Head of caudate nucleus (tissue), 42 donors: ENCODE measurements at places on chromosomes 4 and X.

- no peak for DNase-seq
Measured at GRCh38 chr4:35539404-35540055, 704.8 kb downstream of the ARAP2 start.

DNA sequence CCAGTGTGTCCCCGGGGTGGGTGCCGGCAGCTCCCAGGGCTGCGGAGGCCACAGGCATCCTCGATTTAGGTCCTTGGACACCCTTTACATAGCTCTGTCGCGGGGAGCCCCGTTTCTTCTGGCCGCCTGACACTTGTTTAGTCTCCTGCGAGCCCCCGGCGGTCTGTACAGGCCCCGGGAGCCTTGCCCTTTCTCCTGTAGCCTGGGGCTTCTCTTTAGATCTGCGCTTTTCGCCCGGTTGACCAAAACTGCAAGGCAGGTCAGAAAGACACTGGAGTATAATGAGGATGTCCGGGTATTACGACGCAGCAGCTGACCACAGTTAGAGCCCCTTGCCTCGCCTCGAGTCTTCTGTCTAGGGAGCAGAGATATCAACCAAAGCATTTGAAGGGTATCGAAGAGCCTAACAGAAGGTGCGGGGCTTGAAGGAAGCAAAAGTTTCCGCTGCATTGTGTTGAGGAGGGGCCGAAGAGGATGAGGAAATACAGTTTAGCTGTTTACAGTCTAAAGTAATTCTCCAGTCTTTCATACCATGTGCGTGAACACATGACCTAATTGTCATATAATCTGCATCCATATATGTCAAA lies 479 bp downstream of the BRCC3 start:
- DNase-seq, result no peak

- DNase-seq, result no peak
Measured at GRCh38 chr4:48862661-48863060, 31.8 kb downstream of the OCIAD1 start.

- no peak for DNase-seq
Measured at GRCh38 chr4:149136951-149137620, 678.6 kb downstream of the IQCM start.

DNA sequence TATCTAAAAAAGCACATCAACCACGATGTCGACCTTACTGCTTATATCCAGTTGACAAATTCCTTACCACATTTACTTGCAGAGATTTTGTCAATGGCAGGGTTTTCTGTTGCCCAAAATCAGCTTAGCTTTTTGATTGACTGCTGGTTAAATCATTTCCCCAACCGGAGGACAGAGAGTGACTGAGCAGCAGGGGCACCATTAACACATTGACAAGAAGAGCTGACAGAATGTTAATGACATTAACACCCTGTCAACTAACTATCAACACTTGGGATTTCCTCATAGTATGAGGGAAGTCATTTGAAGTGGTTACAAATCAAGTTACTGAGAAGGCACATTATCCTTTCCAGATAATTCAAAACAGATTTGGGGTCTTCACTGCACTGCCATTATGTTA lies 368.4 kb downstream of the RPA4 start:
- DNase-seq, result no peak

- DNase-seq, result no peak
Measured at GRCh38 chrX:77061545-77061944, 385.6 kb upstream of the FGF16 start.

GRCh38 chr4:6608758-6609414 lies 31.6 kb upstream of the MRFAP1 start:
- DNase-seq, result peak; percentile 63

GRCh38 chr4:21046141-21046540 lies 345.9 kb downstream of the PACRGL start:
- DNase-seq, result no peak

DNA sequence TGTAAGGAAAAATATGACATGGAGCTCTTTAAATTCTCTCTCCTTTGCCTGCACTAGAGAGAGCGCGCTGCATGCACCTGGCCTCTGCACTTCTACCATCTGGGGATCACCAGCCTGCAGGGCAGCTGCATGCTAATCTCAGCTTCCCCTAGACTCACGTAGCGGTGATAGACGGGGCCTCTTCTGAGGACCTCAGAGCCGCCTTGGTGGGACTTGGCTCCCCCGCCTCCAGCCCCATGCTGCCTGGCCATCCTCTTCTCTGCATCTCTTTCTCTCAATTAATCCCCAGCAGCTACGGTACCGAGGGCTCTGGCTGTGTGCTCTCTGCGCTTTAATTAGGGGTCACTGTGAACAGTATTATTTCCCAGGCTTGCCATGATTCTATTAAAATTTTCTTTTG lies 52.8 kb upstream of the PSAPL1 start:
- DNase-seq, result no peak

- DNase-seq, result no peak
Measured at GRCh38 chrX:9148615-9149399, 114.9 kb upstream of the FAM9B start.

- no peak for DNase-seq
Measured at GRCh38 chr4:181365671-181366070, 877.5 kb upstream of the TENM3 start.

DNA sequence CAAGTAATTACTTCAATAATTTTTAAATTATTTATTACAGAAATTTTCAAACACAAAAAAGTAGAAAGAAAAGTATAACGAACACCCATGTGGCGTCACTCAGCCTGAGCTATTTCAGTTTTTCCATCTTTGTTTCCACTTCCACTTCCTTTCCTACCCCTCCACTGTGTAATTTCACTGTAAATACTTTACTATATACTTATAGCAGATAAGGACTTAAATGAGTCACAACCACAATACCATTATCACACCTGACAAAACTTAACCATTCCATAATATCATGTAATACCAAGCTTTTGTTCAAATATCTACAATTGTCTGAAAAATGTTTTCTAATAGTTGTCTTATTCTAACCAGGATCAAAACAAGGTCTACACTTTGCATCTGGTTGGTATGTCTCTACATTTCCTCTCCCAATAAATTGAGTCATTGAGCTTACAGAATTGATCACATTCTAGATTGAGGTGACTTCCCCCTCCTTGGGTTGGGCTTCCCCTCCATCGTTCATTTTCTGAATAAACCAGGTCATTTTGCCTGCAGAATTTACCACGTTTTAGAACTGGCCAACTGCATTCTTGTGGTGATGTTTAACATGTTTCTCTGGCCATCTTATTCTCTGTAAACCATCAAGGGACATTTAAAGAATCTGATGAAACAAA lies 48.7 kb downstream of the ATP10D start:
- no peak for DNase-seq

- no peak for DNase-seq
Measured at GRCh38 chr4:41524425-41524824, 13.5 kb upstream of the LIMCH1 start.

GRCh38 chr4:124973716-124974115 lies 261.2 kb upstream of the ANKRD50 start:
- DNase-seq, result no peak

- DNase-seq, result no peak
Measured at GRCh38 chr4:119746951-119747350, 118.3 kb upstream of the PDE5A start.

DNA sequence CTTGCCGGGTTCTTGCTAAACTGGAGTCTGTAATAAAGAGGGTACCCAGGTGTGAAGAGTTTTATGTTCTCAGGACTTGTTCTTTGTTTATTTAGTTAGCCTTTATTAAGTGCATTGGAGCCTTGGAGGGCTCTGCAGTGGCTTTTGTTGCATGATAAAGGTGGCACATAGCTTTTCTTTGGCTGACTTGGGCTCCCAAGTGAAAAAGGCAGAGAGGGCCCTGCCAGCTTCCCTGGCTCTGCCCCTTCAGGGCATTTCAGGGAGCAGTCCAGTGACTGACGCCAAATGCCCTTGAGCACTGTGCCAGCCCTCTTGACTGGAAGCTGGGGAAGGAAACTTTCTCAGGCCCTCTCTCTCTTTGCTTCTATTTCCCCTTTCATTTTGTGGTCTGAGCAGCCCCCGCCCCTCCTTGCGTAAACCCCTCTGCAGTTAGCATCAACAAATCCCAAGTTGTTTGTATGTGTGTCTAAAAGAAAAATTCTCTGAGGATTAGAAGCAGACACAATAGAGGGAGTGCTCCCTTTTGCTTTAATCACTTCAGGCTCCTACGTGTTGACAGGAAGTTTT lies 152.2 kb downstream of the NHS start:
- peak; percentile 28 for DNase-seq

DNA sequence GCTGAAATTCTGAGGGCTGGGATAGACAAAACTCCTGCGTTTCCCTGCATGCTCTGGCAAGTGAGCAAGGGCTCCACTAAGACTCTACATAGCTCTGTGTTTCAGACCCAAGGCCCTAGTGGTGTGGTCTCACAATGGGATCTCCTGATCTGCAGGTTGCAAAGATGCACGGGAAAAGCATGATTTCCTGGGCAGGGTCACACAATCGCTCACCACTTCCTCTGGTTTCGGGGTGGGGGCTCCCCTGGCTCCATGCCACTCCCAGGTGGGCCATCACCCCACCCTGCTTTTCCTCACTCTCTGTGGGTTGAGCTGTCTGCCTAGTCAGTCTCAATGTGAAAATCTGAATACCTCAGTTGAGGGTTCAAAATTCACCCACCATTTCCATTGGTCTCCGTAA lies 111.5 kb downstream of the KLF8 start:
- no peak for DNase-seq

GRCh38 chrX:10110984-10111363 lies 45.8 kb upstream of the CLCN4 start:
- DNase-seq, result no peak

GRCh38 chr4:164770010-164770724 lies 16.2 kb downstream of the SMIM31 start:
- DNase-seq, result no peak

DNA sequence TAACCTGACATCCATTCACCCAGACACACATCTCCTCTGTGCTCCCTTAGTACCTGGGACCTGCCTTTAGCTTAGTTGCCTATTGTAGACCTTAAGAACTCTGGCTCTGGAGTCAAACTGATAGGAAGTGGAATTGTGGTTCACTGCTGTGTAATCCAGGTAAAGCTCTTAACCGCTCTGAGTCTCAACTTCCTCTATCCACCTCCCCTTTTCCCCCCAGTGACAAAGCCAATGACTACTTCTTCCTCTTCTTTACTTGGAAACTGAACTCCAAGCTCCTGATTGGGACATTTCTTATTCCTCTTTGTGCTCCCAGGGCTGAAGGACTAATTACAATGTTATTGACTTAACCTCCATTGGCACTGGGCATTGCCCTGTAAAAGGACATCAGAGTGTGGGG lies 94.1 kb downstream of the DRD5 start:
- DNase-seq, result no peak

GRCh38 chr4:173170182-173170778 lies 1.7 kb downstream of the GALNT7 start:
- no peak for DNase-seq

DNA sequence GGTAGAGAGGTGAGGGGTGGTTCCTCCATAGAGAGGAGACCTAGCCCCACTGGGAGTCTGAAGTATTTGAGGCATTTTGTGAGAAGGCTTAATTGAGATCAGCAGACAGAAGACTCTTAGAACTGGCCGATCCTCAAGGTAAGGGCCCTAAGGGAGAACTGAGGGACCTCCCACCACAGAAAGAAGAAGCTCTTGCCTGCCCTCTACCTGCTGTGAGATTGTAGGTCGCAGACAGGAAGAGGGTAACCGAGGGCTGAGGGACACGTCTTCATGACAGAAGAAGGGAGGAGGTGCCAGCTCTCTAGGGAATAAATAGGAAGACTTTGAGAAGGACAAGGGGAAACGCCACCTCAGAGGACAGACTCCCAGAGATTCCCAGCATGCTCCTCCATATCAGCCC lies 24.1 kb upstream of the MAGEC1 start:
- no peak for DNase-seq

DNA sequence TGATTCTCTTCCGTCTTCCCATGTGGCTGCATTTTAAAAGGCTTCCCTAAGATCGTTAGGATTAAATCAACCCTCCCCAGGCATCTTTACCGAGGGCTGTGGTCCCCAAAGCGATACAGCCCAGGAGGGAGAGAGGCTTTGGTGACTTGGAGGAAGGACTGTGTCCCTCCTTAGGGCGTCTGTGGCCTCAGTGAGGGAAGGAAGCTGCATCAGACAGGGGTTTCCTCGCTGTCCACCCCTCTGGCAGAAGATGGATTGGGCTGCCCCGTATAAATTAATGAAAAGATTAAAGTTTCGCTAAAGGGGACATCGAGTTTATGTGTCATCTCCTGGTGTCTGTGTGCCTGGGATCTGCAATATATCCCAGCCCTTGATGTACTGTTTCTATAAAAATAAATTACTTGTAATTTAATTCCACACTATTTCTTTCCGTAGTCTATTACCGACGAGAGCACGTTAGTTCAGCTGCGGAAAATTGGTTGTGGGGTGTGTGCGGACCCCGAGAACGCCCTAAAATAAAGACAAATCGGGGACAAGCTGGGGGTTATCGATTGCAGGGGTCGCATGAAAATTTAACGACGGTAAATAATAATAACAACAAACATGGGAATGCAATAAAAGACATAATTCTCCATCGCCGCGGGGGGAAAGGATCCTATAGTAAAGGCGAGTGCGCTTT lies 6.5 kb downstream of the SHOX start:
- no peak for DNase-seq

- no peak for DNase-seq
Measured at GRCh38 chr4:76665721-76666120, 230.7 kb downstream of the SHROOM3 start.

- peak; percentile 47 for DNase-seq
Measured at GRCh38 chr4:186723292-186724057, at the start of gene FAT1. Gene FAT1, minus strand, starts transcription at chr4:186723856. Its CDS starts 14,029 bp downstream, at chr4:186709827.

DNA sequence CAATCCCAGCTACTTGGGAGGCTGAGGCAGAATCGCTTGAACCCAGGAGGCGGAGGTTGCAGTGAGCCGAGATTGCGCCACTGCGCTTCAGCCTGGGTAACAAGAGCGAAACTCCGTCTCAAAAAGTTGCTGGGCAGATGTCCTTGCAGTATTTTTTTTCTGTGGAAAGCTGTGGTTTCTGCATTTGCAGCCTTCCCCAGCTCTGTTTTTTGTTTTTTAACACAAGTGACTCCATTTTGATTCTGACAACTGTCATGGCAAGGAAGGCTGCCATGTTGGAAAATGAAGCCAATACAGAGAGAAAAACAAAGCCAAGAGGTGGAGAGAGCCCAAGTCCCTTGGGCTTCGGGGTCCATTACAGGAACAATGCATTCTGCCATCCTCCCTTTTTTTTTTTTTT lies 11.7 kb upstream of the SLC10A3 start:
- DNase-seq, result no peak

GRCh38 chr4:87410679-87411078 lies 11.7 kb upstream of the NUDT9 start:
- no peak for DNase-seq

DNA sequence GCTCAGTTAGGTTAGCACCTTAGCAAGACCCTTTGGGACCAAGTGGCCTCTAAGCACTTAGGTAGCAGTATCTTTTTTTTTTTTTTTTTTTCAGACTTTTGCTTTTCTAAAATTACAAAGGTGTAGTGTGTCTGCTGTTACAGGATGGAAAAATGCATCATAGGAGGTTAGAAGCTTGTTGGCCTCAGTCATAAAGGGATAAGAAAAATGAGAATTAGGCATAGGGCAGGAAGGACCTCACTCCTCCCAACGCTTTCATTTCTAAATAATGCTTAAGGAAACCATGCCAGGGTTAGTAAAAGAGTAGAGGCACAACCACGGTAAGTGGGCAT lies 148.4 kb upstream of the PLAC1 start:
- no peak for DNase-seq
